ENCODE measurements at places on chromosomes 6 and 20. TPM values are rescaled to one million over a fixed set of nuclear protein-coding genes. Genes with fewer than 3 reads are reported as not detected.
A peak's percentile ranks its signal among the peaks of the same experiment; 100 is the strongest.

- DNase-seq: peak; percentile 33
These were observed 107.4 kb upstream of the TAB2 start for GRCh38 chr6:149209871-149210775.

DNA sequence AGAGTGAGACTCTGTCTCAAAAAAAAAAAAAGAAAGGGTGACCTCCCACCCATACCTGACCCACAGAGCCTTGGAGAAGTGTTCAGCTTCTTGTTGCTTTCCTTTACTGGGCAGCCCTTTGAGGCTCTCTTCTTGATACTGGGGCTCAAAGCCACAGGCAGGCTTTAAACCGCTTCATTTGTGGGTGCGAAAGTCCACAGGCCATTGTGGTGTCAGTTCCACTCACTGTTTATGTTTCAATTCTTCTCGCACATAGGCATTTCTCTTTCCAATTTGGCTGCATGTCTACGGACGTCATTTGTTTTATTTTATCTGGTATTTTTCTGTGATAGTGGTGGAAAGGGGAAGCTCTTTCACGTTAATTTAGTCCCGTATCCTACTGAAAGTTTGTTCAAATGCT lies 34.6 kb downstream of the PPARD start:
- no peak for DNase-seq

GRCh38 chr6:121436274-121436857 lies 920 bp downstream of the GJA1 start:
- DNase-seq: no peak

DNA sequence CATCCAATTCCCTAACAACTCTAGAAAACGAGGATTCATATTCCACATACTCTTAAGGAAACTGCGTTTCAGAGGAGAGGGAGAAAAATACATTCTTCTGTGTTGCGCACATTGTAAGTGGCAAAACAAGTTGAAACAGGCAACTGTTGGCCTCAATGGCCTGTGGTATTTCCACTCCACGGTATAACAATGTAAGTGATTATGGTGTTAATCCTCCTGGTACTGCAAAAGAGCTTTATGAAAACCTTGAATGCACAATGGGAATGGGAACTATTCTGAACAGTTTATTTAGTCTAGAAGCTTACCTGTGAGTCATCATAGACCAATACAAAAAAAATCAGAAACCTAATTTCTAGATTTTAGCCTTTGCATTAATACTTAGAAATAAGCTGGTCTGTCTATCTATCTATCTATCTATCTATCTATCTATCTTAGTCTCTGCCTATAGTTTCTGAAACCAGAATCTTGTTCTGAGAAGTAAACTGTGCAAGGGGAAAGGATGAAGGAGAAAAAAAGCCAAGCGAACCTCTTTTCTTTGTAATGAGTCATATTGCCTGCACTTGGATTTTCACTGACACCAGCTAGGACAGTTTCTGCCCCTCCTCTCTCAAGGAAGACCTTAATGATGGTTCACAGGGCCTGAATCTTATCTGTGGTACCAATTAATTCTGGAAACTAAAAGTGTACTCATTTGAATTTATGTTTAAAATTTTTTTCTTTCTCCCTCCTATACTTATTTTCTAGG lies 101.5 kb downstream of the RNF144B start:
- no peak for DNase-seq

GRCh38 chr20:22909436-22909835 lies 125.7 kb upstream of the SSTR4 start:
- DNase-seq: no peak

DNA sequence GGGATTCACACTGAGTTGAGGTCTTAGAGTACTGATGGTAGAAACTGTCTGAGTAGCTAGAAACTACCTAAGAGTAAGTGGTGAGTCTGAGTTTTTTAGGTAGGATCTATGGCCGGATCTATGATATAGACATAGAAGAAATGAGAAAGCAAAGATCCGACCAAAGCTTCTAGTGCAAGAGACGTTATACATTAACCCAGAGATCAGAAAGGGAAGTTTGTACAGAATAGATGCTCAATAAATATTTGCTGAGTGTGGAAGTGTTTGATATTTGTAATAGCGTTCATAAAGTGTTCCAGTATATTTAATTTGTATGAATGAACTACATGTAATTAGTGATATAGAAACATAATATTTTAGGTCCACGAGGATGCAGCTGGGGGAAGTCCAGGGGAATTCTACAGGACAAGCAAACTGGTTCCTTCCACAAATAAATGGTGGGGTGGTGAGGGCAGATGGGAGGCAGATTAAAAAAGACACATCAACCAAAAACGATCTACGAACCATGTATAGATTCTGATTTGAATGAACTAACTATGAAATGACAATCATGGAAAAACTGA lies 31.9 kb upstream of the JARID2 start:
- no peak for DNase-seq

- DNase-seq: no peak
These were observed 189.8 kb downstream of the FOXA2 start for GRCh38 chr20:22394583-22394982.

Gene SLC35F1
- total RNA-seq: not detected

Gene PLCB1
- total RNA-seq: 5.6 TPM

Gene BAG2
- total RNA-seq: 5.6 TPM

Gene PTPRT
- total RNA-seq: not detected

Gene PCK1
- total RNA-seq: not detected

Gene HLA-DPA1
- total RNA-seq: 19.4 TPM
